ENCODE measurements at places on chromosomes 2 and 18.

DNA sequence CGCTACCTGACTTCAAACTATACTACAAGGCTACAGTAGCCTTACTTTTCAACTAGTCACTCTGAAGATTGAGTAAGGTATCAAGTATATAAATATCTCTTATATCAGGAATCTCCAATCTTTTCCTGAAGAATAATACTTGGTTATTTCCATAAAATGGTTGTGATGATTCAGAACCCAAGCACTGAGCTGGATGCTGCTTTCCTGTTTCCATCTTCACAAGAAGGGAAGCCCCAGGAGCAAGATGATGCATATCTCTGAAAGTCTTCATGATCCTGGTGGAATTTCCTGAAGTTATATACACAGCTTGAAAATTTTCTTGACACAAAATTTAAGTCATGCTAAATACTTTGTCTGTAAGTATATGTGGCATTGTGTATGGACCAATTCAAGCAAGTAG lies 243.9 kb upstream of the TANK start:
- no peak for DNase-seq

DNA sequence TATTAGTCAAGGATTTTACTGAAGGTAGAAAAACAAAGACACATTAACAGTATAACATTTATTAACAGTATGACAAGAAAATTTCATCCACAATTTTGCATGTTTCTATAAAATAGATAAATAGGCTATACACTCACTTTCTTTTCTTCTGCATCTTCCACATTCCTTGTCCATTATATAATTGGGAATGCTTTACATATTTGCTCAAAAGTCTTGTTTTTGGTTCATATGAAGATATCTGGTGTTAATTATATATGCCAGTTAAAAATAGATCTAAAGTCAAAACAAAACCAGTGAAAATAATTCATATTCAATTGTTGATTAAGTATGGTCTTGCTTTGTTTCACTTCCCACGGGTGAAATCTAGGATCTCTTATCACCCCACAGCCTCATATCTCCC lies 53.4 kb downstream of the SERPINB7 start:
- DNase-seq = no peak

DNA sequence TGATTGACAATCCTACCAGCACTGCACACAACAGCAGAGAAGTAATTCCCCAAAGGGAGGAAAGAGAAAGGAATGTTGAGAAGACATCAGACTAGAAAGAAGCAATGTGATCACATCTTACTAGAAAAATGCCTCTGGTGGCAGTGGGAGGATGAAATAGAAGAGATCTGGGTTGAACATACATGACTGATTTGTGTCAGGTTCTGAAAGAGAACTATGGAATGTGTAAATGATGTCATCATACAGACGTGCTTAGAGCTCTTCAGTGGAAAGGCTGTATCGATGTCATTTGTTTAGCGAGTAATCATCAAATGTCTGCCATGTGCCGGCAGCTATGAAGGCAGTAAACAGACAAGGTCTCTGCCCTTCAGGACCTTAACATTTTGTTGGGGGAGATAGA lies 24.9 kb downstream of the GORASP2 start:
- DNase-seq = no peak

DNA sequence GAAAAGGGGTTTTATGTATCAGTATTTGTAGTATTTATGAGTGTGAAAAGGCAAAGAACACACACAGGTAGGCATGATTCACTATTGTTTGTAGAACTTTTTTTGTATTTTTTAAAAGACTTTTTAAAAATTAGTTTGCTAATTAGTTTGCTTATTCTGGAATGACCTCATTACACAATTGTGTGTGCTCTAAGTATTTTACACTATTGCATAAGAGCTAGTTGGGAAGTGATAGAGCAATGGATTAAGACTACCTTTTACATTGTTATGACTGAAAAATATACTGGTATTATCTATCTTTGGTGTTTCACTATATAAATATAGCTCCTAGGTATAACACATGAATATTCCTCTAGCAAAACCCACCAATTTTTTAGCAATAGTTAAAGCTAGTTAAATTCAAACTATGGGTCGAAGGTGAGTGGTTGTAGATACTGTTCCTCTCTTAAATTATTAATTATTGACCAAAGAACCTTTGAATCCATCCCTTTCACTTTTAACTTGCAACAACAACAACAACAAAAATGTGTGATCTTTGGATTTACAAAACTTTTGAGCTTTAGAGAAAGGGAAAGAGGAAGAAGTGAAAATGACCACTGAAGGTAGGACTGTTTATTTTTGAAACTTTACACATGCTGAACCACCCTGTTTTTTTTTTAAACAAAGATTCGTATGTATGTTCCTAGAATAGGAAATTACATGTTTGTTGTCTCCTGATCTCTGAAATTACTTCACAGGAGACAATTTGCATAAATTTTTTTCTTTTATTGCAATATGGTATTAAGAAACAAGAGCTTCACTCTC lies 18.7 kb downstream of the ITPRID2 start:
- no peak for DNase-seq

DNA sequence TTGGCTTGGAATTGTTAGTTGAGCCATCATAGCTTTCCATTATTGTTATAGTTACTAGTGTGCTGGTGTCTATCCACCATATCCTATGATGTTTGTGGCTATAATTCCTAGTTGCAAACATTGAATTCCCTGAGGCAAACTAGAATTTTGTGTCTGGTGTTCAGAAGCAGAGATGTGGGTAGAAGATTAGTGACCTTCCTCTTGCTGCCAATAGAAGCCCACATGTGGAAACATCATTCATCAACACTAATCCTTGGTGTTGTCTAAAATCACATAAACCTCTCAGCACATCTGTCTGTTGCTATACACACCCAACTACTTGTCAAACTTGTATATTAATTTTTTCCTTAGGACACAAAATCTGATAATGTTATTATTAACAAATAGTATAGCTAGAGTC lies 374.1 kb downstream of the TGIF1 start:
- DNase-seq = no peak

DNA sequence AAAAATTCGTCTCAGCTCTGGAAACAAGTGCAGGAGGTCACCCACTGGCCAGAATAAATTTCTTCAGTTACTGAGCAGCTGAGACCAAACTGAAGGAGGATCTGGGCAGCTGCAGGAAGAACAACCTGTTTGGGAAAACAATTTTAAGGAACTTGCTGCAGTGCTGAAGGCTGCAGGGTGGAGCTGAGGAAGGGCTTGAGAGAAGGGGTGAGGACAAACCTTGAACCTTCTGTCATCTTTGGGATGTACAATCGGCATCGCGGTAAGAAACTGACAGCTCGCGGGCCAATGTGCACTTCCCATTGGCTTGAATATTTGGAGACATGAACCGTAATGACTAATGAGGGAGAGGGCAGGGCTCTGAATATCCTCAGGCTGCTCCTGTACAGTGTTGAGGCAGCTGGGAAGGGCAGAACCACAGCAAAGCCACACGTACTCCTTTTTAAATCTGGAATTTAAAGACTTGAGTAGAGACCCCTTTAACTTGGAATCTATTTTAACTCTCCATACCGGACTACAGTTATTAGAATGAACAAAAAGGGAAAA lies 90.3 kb downstream of the TACR1 start:
- DNase-seq = no peak

- DNase-seq = peak; percentile 16
Measured at GRCh38 chr2:66555091-66555490, 120.2 kb downstream of the MEIS1 start.

- DNase-seq = no peak
Measured at GRCh38 chr18:35729991-35730668, 148.6 kb downstream of the GALNT1 start.

- no peak for DNase-seq
Measured at GRCh38 chr18:21851327-21851961, 110.9 kb downstream of the MIB1 start.

GRCh38 chr2:36361396-36361795 lies 5.8 kb downstream of the CRIM1 start:
- no peak for DNase-seq

DNA sequence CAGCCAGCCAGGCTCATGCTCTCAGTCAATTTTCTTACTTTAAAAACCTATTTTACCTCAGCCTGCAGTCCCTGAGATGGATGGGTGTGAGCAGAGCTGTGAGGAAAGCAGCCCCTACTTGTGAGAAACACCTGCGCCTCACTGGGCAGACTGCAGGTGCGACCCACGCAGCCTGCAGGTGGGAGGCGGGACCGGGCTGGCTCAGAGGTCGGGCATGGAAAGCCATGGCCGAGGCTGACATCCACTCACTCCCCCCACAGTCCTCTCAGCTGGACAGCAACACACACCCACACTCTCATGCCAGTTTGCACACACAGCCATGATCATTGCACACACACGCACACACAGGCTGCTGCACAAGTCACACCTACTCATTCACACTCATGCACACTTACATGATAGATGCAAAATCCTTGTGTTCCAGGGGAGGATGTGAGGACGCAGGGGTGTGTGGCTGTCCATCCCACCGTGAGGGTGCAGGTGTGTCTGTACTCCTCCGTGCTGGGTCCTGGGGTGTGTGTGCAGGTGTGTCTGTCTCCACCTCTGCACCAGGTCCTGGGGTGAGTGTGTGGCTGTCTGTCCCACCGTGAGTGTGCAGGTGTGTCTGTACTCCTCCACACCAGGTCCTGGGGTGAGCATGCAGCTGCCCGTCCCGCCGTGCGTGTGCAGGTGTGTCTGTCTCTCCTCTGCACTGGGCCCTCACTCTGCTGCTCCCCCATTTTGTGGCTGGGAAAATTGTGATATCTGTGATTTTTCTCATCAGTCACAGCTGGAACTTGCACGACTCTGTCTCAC lies 166.5 kb downstream of the RTP5 start:
- DNase-seq = no peak

DNA sequence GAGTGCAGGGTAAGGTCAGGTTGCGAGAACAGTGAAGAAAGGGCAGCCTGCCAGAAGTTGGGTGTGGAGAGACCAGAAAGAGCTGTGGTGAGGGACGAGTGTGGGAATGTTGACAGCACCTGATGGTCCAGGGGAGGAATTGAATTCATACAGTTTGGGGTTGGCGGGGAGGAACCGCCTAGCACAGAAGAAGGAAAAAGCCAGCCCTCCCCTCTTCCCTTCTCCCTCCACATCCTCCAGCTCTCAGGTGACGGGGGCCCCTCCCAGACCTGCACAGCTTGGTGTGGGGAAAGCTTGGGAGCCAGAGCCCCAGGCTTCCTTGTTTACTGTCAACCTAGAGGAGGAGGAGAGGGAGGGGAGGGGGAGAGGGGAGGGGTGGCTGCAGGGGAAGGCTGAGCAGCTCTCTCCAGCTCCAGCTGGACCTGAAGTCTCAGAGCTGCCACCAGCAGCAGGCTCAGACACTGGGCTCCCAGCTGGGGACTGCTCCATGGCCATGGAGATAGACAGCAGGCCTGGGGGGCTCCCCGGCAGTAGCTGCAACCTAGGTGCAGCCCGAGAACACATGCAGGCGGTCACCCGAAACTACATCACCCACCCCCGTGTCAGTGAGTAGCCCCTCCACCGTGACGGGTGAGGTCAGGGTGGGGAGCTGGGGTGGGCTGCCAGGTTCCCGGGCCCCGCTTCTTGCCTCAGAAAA lies at the start of gene ATP6V1B1:
ATP6V1B1 (plus strand) TSS at position 433 of the 697 bp plus-strand sequence; CDS start at position 488, 55 bp downstream.
- peak; percentile 55 for DNase-seq

- DNase-seq = no peak
Measured at GRCh38 chr2:8794923-8795825, 42.2 kb downstream of the KIDINS220 start.

GRCh38 chr18:79931475-79931874 lies 20.0 kb downstream of the SLC66A2 start:
- no peak for DNase-seq

GRCh38 chr2:63446658-63447057 lies 141.6 kb downstream of the WDPCP start:
- no peak for DNase-seq

DNA sequence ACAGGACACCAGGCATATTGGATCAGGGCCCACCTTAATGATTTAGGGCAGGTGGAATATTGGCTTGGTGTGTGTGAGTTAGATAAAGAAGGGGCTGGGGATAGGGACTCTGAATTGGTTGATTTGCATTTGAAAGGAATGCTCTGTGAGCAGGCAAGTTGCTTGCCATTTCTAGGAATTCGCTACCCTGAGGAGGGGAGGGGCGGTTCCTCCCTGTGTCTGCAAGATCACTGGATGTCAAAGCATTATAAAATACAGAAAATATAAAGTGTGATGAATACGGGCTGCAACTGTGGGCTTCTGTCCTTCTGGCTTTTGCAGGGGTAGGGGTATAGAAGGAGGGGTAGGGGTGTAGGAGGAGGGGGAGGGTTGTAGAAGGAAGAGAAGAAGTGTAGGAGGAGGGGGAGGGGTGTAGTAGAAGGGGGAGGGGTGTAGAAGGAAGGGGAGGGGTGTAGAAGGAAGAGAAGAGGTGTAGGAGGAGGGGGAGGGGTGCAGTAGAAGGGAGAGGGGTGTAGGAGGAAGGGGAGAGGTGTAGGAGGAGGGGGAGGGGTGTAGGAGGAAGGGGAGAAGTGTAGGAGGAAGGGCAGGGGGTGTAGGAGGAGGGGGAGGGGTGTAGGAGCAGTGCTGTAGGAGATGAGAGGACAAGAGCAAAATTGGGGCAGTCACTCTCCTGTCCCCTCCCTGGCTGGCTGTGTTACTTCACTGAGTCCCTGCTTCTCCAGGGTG lies 238.0 kb upstream of the COPS8 start:
- no peak for DNase-seq

DNA sequence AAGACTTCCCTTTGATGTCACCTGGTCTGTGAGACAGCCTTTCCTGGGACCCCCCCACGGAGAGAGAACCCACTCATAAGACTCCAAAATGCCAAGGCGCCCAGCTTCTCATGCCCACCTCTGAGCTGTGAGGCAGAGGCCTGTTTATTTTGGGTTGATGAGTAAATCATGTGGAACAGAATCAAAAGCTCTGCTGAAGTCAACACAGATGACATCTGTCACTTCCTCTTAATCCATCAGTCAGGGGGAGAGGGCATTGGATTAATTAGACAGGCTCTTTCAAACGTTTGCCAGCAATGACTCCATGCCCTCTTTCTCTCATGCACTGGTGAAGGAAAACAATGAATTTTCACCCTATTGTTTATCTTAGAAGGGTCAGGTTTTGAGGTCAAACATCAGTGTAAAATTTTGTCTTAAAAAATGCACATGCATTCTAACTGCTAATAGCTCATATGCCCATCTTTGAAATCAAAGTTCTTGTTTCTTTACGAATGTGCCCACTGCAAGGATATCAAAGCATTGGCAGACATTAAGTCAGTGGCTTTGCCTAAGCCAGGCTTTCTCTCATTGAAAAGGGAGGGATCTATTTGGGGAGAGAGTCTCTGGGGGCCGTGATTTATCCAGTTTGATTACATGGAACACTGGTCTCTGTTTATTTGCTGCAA lies 184.1 kb downstream of the ACKR3 start:
- DNase-seq = peak; percentile 43

- DNase-seq = no peak
Measured at GRCh38 chr18:45780568-45780967, 44.9 kb upstream of the SIGLEC15 start.

- no peak for DNase-seq
Measured at GRCh38 chr2:235270956-235271355, 222.9 kb upstream of the AGAP1 start.

Data from NCI-H510A treated with DMSO at 0.1 percent for 48 hours (cell line).